ENCODE measurements at places on chromosomes 2 and 18. TPM values are rescaled to one million over a fixed set of nuclear protein-coding genes. Genes with fewer than 3 reads are reported as not detected.

ACMSD gene
- total RNA-seq = not detected

AAMP gene
- 125 TPM for total RNA-seq

CENPO gene
- 3.5 TPM for total RNA-seq

VIL1 gene
- total RNA-seq = not detected

SLC38A11 gene
- total RNA-seq = 0.47 TPM

C2orf81 gene
- total RNA-seq = 0.76 TPM

POMC gene
- total RNA-seq = not detected

CD8B gene
- 0.97 TPM for total RNA-seq

MYL1 gene
- not detected for total RNA-seq

PMAIP1 gene
- total RNA-seq = 12.5 TPM

MERTK gene
- total RNA-seq = 13.7 TPM

REEP1 gene
- 1.8 TPM for total RNA-seq

ASB18 gene
- total RNA-seq = not detected

MOCOS gene
- 11.8 TPM for total RNA-seq

NT5C1B gene
- total RNA-seq = not detected

EFR3B gene
- total RNA-seq = 0.34 TPM

ERCC3 gene
- 19.3 TPM for total RNA-seq

All from esophagus squamous epithelium (tissue), 5 donors.